Ureter (tissue), 1 donor: ENCODE measurements at places on chromosomes 4 and X. TPM values are rescaled to one million over a fixed set of nuclear protein-coding genes. Genes with fewer than 3 reads are reported as not detected.

The GABRB1 gene
- not detected for total RNA-seq

DNA sequence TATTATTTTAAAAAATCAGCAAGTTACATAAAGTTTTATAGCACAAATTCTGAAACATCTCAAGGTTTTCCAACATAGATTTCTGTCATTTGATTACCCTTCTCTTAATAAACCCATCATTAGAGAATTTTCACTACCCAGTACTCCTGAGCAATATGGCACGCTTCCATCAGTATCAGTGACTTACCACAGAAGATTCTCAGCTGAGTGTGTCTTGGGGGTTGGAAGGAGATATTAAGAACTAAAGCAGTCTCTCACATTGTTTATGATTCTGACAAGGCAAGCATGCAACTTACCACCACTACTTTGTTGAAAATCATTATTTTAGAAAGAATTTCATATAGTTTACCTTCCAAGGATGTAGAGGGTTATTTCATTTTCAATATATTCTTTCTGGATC, 67.7 kb downstream of the INPP4B start:
- DNase-seq: no peak

The KLB gene
- 0.08 TPM for total RNA-seq

DNA sequence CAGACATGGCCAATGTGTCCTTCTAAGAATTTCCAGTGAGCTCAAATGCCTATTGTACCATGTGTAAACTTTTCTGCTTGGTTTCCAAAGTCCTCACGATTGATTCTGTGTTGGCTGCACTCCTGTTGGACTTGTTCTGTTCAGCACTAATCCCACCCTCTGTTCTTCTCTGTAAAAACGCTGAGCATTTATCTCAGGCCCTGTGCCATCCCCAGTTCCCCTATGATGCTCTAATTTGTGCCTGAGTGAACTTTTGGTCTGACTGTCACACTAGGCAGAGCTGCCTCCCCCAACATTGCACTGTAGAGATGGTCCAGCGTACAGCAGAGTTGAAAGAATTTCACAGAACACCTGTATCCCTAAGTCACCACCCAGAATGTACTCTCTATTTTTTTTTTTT, 76.1 kb upstream of the STS start:
- DNase-seq: no peak

GRCh38 chr4:90951037-90951436, 823.8 kb downstream of the CCSER1 start:
- no peak for DNase-seq

- DNase-seq: no peak
Observed at GRCh38 chr4:62495032-62495431, 1294.9 kb downstream of the ADGRL3 start.
